ENCODE measurements at places on chromosomes 16 and 17.

DNA sequence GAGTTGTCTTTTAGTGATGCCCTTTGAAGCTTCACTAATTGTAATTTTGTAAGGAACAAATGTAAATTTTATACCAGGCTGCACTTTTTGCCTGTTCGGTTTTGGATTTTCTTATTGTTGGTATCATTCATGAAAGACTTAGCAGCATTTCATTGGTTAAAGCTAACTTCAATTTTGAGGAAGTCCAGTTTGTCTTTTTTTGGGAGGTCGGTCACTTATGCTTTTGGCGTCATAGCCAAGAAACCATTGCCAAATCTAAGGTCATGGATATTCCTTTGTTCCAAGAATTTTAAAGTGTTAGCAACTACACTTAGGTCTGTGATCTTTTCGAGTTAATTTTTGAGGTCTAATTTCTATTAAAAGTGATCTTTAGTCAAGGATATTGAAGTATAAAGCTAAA is 77.1 kb downstream of the PRKCA start:
- DNase-seq = no peak

GRCh38 chr17:20241855-20242254 is 225.5 kb downstream of the LGALS9B start:
- no peak for DNase-seq

DNA sequence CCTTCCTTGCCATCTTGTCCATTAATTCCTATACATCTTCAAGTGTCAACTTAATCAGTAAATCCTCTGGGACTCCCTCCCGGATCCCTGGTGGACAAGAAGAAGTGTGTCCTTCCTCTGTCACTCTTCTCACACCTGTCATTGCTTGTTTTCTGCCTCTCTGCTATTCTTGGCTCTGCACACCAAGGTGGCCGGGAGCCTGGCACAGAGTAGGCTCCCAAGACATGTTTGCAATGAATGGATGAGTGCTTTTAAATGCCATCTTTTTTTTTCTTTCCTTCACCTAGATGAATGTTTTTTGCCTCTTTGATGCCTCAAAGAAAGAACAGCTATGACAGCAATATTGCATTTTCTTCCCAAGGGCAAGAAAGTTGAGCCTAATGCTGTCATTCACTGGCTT is 58.0 kb upstream of the CLEC18A start:
- no peak for DNase-seq

DNA sequence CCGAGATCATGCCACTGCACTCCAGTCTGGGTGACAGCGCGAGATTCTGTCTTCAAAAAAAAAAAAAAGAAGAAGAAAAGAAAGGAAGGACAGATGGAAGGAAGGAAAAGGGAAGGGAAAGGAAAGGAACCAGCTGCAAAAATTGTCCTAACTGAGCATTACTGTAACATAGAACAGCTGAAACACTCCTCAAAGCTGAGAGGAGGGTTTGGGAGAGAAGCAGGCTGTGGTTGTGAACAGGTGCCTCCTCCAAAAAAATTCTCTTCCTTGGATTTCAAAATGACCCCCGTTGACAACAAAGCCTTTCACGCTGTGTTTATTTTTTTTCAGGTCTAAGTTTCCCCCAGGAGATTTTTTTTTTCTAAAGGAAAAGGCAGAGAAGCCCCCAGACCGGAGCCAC is 541.4 kb downstream of the WWOX start:
- DNase-seq = no peak

GRCh38 chr17:8788998-8789397 is 10.2 kb downstream of the MFSD6L start:
- no peak for DNase-seq

DNA sequence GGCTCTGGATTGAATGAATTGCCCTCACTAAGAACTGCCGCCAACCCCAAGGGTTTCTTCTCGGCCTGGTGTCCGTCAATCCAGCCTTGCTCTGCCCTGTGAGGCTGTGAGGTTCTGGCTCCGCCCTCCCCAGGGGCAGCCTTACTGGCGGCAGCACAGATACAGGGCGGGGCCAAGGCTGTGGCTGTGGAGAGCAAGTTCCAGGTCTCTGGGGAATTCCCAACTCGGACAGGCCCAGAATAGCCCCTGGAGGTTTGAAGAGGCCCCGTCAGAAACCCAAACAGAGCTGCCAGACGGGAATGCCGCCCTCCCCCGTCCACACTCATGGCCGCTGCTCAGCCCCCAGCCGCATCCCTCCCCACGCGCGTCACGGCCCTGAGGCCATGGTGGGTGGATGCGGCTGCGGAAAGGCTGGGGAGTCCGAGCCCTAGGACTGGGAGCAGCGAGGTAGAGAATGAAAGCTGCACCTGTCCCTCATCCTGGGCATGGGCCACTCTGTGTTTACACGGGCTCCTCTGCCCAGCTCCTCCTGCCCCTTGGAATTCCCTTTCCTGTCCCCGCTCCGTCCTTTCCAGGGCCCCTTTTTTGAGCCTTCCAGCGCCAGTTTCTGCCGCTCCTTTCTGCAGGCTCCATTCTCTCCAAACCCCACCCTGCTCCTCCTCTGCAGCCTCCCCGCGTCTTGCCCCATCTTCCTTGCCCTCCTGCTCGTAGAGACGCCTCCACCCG is 660 bp upstream of the PRRT2 start:
- peak; percentile 73 for DNase-seq

DNA sequence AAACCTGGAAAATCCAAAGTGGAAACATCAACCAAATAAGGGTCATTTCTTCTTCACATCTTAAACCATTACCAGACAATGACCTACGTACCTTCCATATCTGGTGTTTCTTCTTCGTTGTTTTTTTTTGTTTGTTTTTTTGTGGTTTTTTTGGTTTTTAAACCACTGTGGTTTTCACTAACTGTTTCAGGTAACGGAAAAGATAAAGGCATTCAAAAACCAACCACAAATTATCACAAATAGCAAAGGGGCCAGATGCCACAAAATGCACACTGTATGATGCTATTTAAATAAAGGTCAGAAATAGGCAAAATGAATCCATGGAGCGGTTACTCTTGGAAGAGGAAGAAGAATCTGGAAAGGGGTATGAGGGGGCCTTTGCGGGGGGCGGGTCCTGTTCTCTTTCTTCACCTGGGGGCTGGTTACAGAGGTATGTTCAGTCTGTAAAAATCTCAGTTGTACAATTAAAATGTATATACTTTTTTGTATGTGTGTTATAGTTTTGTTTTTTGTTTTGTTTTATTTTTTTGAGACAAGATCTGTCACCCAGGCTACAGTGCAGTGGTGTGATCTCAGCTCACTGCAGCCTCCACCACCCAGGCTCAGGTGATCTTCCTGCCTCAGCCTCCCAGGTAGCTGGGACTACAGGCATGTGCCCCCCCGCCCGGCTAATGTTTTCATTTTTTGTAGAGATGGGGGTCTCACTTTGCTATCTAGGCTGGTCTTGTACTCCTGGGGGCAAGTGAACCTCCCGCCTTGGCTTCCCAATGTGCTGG is 29.6 kb downstream of the LITAF start:
- DNase-seq = no peak

DNA sequence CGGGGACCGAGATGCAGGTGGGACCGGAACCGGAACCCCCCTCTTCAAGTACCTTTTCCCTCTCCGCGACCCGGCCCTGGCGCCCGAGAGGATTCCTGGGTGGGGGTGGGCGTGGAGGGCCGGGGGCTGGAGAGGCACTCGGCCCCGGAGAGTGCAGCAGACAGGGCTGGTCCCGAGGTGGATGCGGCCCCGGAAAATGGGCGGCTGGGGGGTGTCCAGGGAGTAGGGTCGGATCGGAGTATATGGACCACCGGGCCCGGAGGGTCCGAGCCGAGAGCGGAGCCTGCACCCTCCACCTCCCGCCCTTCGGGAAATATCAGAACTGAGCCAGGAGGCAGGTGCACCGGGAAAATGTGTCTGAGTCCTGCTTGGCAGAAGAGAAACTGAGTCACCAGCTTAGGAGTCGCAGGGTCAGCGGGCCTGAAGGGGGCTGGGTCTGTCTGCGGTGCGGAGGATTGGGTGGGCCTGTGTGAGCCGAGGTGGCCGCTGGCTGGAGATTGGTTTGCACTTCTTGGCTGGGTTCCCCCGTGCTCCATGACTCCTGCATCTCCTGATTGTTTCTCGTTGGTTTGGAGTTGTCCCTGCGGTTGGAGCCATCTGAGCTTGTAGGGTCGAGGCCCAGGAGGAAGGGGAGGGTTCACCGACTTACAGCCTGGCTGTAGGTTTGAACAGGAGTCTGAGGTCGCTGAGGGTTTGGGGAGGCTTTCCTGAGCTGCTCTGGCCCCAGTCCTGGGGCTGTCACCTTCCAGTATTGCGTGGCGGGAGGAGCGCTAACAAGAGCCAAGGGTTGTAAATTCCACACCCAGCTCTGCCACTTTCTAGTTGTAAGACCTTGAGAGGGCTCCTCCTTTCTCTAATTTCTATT is 518 bp downstream of the SH2B1 start:
- no peak for DNase-seq

Data from AML-193 (cell line).